ENCODE measurements at places on chromosomes 7 and 10. TPM values are rescaled to one million over a fixed set of nuclear protein-coding genes. Genes with fewer than 3 reads are reported as not detected.

The STAG3 gene
- total RNA-seq = 5.6 TPM

The ZNF488 gene
- total RNA-seq = not detected

The PRF1 gene
- total RNA-seq = 1,982 TPM

The OR2A5 gene
- not detected for total RNA-seq

The CREB5 gene
- total RNA-seq = 7.0 TPM

The PILRB gene
- 143 TPM for total RNA-seq

The DLX6 gene
- total RNA-seq = not detected

The AASS gene
- 1.6 TPM for total RNA-seq

The NAT16 gene
- total RNA-seq = not detected

The H2BK1 gene
- total RNA-seq = not detected

The EBLN1 gene
- total RNA-seq = not detected

The KIF5B gene
- 61.1 TPM for total RNA-seq

The PNLIPRP3 gene
- not detected for total RNA-seq

The CDK14 gene
- total RNA-seq = 1.2 TPM

The SEMA3C gene
- 0.41 TPM for total RNA-seq
